ENCODE measurements at places on chromosomes 6 and 20.

DNA sequence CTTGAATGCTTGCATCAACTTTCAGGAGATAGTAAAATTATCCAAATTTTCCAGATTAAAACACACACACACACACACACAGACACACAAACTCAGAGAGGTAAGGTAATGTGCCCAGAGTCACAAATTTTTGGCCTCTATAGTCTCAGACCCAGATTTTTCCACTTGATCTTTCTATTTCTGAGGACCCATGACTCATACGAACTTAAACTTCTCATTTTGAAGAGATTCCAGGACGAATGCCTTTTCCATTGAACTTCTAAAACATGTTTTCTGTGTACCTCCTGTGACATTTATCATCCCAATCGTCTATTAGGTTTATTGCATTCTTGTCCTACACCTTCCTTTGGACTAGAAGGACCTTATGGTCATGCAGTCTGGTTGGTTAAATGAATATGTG, 172.9 kb upstream of the COL21A1 start:
- no peak for DNase-seq

- no peak for DNase-seq
Observed at GRCh38 chr6:36853325-36853724, 14.1 kb upstream of the CPNE5 start.

GRCh38 chr20:15204234-15204633, 866.8 kb upstream of the FLRT3 start:
- DNase-seq, result no peak

GRCh38 chr6:116411284-116411623, 40.5 kb downstream of the DSE start:
- no peak for DNase-seq

DNA sequence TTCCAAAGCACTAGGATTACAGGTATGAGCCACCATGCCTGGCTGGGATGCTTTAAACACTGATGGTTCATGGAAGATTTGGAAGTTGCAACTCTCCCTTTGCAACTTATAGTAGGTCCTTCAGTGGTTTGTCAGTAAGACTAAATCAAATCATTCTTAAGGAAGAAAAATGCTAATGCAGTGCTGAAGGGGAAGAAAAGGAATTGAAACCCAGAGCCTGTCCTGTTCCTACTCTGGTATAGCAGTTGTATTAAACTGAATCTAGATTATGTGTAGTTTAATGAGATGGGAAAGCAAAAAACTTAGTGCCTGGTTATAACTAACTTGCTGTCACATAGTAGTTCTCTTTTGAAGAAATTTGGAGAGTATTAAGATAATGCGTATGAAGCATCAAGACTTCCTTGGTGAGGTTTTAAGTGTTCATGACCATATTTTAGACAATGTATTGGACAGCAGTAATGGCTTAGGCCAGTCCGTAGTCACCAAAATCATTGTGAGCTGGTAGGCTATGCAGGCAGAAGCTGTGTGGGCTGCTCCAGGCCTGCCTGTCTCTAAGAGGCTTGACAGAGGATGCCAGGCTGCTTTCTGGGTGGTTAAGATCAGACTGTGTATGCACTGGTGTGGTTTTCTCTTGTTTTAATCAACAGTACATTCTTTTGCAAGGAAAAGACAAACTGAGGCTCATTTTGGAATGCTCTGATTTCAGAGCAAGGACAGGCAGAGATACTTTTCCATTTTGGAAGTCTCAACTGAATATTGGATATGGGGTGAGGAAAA, 14.0 kb downstream of the PAQR8 start:
- no peak for DNase-seq

DNA sequence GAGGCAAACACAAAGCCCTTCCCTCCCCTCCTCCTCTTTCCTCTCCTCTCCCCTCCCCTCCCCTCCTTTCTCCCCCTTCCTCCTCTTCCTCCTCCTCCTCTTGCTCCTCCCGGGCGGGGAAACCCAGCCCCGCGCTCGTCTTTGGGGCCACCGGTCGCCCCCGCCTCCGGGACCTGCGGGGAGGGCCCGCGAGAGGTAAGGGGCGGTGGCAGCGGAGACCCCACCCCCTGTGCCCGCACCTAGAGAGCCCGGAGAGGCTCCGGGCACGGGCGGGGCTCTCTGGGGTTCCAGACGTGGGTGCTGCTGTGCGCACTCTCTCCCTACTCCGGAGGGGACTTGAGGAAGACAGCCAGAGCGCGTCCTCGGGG, at the start of gene RIN2:
RIN2 (plus strand) TSS at position 126 of the 368 bp plus-strand sequence. CDS start 131,344 bp downstream, outside the sequence.
- no peak for DNase-seq

DNA sequence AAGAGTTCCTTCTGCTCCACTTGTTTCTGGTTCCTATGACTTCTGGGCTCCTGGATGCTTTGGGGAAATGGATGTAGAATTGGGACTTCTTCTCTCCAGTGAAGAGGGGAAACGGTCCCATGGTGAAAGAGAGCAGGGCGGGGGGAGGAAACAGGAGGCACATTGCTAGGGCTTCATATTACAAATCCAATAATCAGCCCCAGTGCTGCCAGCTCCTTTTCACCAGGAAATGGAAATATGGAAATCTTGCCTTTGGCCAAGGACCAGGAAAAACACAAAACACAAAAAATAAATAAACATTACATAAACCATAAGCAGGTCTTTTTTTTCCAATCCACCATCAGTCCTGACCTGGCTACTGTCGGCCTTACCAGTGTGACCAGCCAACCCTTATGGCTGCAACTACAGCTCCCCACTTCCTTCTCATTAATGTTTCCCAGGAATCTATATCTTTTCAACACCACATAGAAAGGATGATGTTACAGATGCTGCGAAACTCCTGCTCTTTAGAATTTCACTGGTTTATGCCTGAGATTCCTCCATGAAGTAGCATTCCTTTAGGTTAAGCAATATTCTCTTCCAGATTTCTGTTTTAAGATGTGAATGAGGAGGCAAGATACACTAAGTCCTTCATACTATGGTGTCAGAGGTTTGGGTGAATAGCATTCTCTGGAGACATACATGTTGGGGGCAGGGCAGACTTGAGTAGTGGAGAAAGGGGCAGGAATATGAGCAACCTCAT, 2.0 kb downstream of the PI3 start:
- no peak for DNase-seq

DNA sequence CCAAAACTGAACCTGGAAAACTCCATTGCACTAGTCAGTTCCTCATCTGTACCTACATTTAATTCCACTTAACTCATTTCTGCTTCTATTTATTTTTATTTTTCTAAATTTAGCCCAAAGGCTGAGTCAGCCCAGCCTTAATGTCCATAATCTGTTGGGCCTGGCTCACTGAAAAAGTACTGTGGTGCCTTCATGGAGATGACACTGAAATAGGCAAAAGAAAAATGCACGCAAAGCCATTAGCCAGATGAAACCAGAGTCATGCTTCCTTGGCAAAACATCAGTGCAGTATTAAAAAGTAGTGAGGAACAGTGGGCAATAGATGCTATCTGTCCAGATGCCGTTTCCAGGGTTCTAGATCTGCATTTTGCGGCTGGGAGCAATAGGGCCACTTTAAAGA, 14.7 kb upstream of the PLCB4 start:
- DNase-seq, result no peak

- no peak for DNase-seq
Observed at GRCh38 chr6:72776456-72776855, 154.6 kb downstream of the KCNQ5 start.

- no peak for DNase-seq
Observed at GRCh38 chr6:90261801-90262200, 34.8 kb downstream of the BACH2 start.

GRCh38 chr6:15303162-15303919, 57.5 kb downstream of the JARID2 start:
- DNase-seq, result no peak

DNA sequence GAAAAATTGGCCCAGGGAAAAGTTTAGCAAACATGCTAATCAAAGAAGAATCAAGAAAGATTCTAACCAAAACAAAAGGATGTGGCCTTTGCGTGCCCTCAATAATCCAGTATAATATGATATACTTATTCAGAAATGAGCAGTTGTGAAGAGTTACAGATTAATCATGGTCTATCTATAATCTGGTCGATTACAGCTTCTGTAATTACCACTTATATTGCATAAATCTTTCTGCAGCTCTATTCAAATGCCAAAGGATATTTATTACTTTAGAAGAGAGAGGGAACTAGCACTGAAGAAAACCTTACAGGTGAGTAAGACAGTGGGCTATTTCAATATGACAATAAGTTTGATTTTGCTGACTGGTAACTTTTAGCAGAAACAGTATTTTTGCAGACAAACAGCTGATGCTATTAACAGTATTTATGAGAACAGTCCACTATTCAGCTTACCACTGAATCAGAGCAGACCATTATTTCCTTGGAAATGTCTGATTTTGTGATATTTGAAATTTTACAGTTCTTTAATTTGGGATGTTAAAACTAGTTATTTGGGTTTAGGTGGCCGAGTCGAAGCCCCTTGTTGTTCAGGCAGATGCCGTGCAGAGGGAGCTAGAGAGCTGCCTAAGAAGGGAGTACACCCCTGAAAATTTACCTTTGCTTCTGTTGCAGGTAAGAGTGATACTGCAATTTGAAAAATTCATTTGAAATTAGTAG, 92.2 kb downstream of the CEP57L1 start:
- DNase-seq, result peak; percentile 45

GRCh38 chr6:130372786-130373185, 7.0 kb downstream of the TMEM200A start:
- DNase-seq, result no peak

DNA sequence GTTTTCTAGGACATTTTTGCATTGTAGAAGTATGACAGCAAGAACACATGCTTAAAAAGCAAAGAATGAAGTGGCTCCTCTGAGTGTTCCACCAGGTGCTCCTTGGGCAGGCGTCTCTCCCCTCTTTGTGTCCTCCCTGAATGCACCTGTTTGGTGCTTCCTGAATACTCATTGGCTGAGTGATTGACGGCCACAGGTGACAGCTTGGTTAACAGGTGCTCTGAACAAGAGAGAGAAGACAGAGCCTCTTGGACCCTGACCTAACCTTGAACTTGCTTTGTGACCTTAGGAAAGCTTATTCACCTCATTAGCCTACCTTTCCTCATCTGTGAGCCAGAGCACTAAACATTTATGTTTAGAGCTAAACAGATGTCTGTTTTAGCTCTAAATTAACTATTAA, 93.7 kb downstream of the TULP4 start:
- no peak for DNase-seq

DNA sequence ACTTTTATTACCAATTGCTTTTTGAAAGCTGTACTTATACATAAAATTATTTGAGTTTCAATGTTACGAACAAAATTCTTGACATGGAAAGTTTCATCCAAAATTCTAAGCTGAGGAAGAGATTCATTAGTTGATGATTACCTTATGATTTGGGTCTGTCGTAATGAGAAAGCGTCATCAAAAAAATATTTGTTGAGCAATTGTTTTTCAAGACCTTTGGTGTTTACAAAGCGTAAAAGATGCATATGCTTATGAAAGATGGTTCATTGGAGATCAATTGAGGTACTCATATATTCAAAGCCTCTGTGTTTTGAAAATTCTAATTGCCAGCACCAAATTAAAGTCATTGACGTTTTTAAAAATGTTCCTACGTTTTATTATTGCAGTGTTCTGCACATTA, 110.5 kb upstream of the DOK5 start:
- DNase-seq, result no peak

DNA sequence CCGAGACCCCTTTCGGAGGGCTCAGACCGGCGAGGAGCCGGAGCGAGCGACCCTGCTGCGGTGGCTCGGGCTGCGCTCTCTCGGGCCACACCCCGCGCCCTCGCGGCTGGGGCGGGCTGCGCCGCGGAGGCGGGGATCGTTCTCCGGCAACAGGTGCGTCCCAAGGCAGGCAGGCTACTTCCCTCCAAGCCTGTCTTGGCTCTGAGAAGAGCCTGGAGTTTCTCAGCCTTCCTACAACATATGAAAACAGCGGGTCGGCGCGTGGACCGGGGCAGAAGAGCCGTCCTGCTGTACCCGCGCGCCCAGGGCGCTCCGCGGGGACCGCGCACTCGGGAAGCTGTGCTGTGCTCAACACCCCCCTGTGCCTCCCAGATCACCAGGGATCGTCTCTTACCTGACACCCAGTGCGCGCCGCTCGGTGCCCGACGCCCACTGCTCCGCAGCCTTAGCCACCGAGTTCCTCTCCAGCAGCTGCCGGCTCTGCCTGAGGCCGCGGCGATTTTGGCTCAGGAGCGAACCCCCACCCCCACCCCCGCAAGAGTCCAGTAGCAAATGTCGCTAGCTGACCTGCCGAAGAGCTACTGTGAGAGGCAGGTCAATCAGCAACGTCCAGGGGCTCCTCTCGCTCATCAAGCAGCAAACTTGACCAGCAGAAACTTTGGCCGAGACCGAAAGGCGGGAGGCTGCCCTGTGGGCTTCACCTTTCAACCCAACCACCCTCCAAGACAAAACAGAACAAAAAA, 3.7 kb upstream of the OLIG3 start:
- no peak for DNase-seq

DNA sequence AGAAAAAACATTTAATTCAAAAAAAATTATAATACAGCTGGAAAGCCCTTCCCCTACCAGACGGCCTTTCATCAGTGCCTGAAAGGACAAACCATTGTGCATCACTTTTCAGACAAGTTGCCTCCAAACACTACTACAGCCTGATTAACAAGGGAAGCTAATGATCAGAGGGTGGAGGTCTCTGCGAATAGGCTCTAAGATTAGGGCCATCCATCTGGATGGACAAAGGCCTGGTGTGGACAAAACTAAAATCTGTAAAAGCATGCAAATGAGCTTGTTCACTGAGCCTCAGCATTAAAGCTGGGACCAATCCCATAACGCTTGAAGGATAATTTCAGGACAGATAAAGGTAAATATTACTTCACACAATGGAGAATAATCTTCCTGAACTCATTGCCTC, 228.7 kb upstream of the PLN start:
- no peak for DNase-seq

DNA sequence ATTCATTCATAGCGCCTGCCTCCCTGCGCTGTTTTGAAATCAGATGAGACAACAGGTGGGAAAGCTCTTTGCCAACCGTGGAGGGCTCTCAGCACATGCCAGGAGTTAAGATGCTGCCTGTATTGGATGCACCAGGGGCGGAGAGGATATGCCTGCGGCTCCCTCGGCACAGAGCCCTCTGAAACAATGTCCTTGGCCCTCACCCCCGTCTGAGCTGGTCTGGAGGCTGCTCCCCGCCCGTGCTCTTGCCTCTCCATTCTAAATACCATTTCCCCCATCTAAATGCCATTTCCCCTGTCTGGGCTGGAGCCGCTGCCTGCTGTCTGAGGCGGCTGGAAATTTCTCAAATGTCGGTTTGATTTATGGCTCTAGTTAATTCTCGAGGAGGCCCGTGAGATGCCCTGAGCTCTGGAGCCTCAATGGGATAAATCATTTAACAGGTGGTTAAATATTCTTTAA, 50.8 kb upstream of the MLN start:
- no peak for DNase-seq

- no peak for DNase-seq
Observed at GRCh38 chr20:52496191-52496590, 304.6 kb upstream of the ZFP64 start.

- no peak for DNase-seq
Observed at GRCh38 chr20:46220455-46221207, 87.7 kb downstream of the CDH22 start.

DNA sequence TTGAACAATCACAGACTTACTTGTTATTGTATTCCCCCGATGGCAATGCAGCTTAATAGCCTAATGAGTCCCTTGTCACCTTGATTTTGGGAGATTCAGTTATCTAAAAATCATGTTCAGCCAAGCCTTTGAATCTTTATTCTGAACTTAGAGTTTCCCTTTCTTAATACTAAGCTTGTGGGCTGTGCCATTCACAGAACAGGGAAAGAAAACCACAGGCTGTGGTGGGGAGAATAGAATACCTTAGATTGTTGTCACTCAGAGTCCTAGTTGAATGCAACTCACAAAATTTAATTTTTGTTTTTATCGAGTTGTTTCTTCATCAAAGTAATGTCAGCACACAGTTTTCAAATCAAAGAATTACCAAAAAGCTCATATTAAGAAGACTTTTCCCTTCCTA, 37.4 kb downstream of the RFPL4B start:
- DNase-seq, result no peak
